ENCODE measurements at places on chromosomes 7 and 10.

GRCh38 chr10:63214571-63214970 is 81.4 kb downstream of the NRBF2 start:
- no peak for DNase-seq

- no peak for DNase-seq
These were observed 106.1 kb upstream of the BTBD16 start for GRCh38 chr10:122164815-122165483.

- DNase-seq: no peak
These were observed 43.4 kb downstream of the PRPS1L1 start for GRCh38 chr7:17984288-17984687.

GRCh38 chr10:5647507-5648240 is 18.7 kb downstream of the ASB13 start:
- no peak for DNase-seq

GRCh38 chr7:14341200-14341775 is 351.8 kb upstream of the ETV1 start:
- DNase-seq: no peak

DNA sequence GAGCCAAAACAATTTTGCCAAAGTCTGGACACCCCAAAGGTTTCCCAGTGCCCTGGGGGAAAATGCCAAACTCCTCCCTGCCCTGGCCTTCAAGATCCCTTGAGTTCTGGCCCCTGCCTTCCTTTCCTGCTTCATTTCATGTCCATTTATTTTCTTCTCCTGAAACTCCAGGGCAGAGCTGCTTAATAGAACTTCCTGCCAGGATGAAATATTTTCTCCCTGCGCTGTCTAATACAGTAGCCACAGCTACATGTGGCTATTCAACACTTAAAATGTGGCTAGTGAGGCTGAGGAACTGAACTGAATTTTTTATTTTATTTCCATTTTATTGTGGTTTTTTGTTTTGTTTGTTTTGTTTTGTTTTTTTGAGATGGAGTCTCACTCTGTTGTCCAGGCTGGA is 49.6 kb downstream of the COL13A1 start:
- no peak for DNase-seq

GRCh38 chr10:79424221-79425073 is 21.0 kb downstream of the ZCCHC24 start:
- no peak for DNase-seq

GRCh38 chr10:106997721-106998120 is 166.8 kb downstream of the SORCS1 start:
- no peak for DNase-seq

DNA sequence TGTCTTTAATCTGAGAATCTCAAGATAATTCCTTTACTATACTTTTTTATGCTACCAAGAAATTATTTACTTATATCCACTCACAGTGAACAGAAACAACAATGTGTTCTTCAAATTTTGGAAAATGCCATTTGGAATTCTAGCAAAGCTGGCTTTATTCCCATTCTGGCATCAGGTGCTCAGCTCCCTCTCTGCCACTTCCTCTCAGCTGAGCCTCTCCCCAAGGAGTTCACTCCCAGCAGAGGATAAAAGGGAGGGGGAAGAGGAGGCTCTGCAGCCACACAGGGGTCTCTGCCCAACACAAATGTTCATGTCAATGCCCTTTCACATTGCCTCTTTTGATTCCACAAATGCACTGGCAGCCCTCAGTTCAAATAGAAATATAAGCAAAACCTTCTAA is 116.9 kb downstream of the CPEB3 start:
- DNase-seq: no peak

All from GM04503 (cell line).